Left renal pelvis (tissue), 4 donors: ENCODE measurements at places on chromosomes 5 and 9. TPM values are rescaled to one million over a fixed set of nuclear protein-coding genes. Genes with fewer than 3 reads are reported as not detected.
A peak's percentile ranks its signal among the peaks of the same experiment; 100 is the strongest.

Gene CCDC171
- polyA plus RNA-seq = 6.8 TPM

- peak; percentile 27 for DNase-seq
Observed at GRCh38 chr5:116454417-116454927, 120.2 kb downstream of the SEMA6A start.

DNA sequence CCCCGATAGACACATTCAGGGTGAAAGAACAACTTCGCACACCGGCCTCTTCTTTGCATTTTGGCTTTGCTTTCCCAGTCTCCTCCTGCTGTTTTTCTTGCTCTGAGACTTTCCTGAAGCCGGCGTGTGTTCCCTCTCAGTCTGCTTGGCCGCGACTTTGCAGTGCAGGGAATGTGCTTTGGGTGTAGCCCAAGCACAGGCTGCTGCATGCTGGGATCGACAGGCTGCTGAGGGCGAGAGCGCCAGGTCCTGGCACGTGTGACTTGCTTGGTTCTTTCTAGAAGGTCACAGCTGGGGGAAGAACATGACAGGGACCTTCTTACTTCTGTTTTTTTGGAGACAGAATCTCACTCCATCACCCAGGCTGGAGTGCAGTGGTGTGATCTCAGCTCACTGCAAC, 40.6 kb downstream of the TENT4A start:
- DNase-seq = no peak

GRCh38 chr5:80150731-80151130, 105.1 kb downstream of the SERINC5 start:
- DNase-seq = no peak

Gene CER1
- polyA plus RNA-seq = 1.8 TPM

DNA sequence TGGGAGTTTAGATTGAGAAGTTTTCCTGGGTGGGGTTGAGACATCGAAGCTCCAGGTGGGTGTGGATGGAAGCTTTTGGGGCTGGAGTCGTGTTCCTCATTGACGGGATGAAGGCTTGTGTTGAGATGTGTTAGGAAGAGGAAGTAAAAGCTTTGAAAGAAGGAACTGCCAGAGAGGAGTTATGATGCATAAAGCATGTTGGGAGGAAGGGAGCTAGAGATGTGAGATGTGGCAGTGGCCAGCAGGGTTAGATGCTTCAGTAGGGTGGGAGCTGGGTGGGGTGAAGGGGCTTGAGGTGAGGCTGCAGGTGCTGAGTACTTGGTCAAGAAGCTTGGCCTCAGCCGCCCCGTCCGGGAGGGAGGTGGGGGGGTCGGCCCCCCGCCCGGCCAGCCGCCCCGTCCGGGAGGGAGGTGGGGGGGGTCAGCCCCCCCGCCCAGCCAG, 56.7 kb downstream of the HSPA4 start:
- no peak for DNase-seq

GRCh38 chr9:1879501-1879900, 135.6 kb upstream of the SMARCA2 start:
- no peak for DNase-seq
